Lung (tissue), 17 donors: ENCODE measurements at places on chromosomes 2 and 18.
A peak's percentile ranks its signal among the peaks of the same experiment; 100 is the strongest.

DNA sequence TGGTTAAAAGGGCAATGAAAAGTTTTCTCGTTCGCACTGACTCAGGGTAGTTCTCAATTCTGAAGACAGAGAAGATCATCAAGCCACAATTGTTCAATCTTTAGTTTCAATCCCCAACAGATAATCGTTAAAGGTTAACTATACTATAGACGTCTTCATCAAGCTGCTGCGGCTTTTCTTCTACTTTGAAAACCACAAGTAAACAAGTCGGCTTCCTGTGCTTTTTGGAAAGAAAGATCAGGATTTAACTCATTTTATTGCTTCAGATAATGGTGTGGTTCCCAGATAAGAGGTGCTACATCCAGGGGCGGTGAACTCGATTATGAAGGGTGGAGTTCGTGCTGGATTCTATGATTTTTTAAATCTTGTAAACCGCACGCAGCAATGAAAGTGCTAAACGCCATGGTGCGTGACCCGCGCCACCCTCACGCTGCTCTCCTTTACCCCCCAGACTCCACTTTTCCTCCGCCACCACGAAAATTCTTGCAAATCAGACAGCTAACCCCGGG is 545 bp upstream of the CDCA7 start:
- DNase-seq: no peak

DNA sequence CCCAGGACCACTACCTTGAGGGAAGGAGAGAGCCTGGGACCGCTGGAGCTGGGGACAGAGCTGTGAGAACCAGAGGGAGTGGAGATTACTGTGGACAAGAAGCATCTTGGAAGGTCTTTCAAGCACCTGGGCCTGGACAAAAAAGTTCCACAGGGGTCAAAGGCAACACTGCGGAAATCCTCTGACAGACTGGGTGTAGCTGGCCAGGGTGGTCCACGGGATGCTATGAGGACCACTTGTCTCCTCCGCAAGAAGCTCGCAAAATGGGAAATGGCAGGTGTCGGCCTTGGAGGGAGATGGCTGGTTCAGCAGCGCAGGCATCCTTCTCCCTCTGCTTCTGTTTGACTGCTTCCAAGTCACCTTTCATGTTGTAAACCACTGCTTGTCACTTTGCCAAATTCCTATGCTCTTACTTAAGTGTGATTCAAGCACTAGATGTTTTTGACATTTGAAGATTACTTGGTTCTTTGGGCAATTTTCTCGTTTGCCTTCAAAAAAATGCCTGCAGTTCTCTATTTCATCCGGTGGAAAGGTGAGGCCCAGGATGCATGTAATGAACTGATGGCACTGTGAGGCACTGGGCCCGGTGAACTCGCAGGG is 27.7 kb downstream of the KLHL29 start:
- no peak for DNase-seq

- DNase-seq: no peak
Measured at GRCh38 chr18:68935686-68936085, 137.8 kb downstream of the CCDC102B start.

GRCh38 chr2:174711206-174711605 is 53.1 kb downstream of the CHRNA1 start:
- no peak for DNase-seq

DNA sequence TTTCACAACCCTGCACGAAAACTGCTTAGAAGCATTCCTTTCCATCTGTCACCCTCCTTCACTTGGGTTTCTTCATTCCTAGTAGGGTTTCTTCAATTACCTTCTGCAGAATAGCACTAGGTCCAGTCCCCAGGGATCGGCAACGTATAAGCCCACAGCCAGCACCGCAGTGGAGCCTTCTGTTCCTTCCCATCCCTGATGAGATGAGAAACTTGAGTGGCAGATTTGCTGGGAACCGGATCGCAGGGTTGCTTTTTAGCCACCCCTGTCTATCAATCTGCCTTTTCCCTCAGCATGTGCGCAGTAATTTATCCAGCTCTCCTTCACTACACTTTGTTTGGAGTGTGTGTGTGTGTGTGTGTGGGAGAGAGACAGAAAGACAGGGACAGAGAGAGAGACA is 94.2 kb downstream of the CD8B2 start:
- no peak for DNase-seq

DNA sequence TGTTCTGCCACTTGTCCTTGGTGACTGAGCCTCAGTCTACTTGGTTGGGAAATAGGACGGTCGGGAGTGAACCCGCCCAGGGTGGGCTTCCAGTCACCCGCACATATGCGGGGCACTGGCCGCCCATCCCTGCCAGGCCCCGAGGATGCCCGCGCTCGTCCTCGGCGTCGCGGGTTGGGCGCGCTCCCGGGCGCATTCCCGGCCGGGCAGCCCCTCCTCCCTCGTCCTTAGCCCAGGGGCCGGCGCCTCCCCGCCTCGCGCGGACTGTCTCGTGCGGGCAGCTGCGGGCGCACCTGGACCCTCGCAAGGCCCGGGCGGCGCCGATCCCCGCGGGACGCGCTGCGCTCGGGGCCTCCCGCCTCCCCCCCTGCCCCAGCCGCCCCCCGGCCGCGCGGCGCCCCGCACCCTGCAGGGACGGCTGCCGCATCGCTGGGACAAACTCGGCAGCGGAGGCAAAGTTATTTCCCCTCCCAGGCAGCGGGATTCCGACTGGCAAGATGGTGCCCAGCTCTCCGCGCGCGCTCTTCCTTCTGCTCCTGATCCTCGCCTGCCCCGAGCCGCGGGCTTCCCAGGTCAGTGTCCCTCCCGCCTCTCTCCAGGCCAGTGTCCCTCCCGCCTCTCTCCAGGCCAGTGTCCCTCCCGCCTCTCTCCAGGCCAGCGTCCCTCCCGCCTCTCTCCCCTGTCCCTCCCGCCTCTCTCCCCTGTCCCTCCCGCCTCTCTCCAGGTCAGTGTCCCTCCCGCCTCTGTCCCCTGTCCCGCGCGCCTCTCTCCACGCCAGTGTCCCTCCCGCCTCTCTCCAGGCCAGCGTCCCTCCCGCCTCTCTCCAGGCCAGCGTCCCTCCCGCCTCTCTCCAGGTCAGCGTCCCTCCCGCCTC is at the start of gene FBLN7:
Gene FBLN7 (plus strand): TSS at position 227 of the 874 bp plus-strand sequence. CDS start 271 bp downstream, at position 498.
- DNase-seq: peak; percentile 57

DNA sequence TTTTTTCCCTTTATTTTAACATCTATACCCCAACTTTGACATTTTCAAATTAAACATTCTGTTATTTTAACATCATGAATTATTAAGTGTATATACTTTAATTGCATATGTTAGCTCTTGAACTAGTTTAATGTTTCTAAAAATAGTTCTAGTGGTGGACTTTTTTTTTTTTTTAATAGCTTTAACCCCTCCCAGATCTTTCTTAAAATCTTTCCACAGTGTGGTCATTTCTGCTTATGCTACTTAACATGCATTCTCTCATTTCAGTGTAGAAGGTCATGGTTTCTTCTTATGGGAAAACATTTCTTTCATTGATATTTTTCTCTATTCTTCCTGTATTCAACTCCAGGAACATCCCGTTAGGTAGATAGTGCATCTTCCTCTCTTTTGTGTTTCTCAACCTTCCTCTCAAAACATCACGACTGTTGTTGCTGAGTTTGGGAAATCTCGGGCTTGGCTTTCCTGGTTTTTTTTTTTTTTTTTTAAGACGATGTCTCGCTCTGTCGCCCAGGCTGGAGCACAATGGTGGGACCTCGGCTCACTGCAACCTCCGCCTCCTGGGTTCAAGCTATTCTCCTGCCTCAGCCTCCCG is 849 bp upstream of the TMEM18 start:
- DNase-seq: peak; percentile 71

DNA sequence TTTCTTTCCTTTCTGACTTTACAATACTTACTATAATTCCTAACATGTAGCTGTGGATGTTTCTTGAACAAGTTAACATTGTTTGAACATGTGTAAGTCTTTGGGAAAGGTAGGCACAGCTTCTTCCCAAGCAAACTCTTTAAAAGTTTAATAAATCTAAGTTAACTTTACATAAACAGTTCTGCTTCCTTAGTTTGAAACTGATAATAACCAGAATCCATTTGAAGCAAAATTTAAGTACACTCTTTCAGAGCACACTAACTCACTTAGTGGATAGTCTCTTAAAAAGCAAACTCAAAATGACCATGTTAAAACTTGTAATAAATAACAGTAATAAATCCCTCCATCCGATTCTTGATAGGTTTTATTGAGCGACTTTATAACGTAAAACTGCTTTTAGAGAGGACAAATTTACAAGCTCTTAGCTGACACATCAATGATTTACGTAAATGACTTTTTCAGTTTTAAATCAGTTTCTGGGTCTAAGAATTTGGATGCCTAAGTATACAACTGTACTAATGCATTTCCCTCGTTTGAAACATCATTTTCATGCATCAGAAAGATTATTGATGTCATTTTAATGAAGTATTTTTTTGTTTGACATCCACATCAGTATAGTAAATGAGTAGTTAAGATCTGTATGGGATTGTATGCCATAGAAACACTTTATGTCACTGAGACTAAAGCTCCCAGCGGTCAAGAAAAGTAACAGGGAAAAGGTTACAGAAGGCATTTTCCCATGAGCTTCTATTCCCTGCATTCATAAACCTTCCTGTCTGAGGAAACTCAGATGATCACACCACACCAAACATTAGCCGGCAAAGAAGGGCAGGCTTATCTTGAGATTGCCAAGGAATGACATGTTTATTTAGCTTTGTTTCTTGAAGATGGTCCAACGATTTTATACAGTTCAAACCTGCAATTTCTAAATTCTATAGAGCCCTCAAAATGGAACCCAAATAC is 67.5 kb downstream of the PDE1A start:
- DNase-seq: no peak

GRCh38 chr18:37156330-37156942 is 327.5 kb downstream of the KIAA1328 start:
- no peak for DNase-seq

- no peak for DNase-seq
Measured at GRCh38 chr2:241430178-241430577, 74.1 kb downstream of the FARP2 start.
